GM13977 (cell line): ENCODE measurements at places on chromosomes 4 and X.

GRCh38 chrX:29090811-29091210, 503.6 kb downstream of the IL1RAPL1 start:
- DNase-seq: no peak

DNA sequence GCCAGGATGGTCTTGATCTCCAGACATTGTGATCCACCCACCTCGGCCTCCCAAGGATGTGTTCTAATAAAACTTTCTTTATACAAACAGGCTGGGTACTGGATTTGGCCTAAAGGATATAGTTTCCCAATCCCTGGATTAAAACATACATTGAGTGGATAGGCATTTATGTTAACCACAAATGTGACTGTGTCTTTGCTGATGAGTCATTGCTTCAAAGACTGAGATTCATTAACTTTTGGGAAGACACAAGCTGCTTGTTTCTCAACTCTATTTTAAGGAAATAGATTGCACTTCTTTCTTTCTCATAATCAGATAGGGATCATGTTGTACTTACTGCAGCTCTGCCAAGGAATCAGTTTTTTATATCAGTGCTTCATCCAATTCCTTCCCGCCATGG, 131.3 kb upstream of the AGA start:
- DNase-seq: no peak

GRCh38 chr4:169024762-169025161, 14.7 kb upstream of the CBR4 start:
- peak; percentile 66 for DNase-seq

GRCh38 chr4:153142700-153143438, 61.4 kb upstream of the TRIM2 start:
- DNase-seq: peak; percentile 60

DNA sequence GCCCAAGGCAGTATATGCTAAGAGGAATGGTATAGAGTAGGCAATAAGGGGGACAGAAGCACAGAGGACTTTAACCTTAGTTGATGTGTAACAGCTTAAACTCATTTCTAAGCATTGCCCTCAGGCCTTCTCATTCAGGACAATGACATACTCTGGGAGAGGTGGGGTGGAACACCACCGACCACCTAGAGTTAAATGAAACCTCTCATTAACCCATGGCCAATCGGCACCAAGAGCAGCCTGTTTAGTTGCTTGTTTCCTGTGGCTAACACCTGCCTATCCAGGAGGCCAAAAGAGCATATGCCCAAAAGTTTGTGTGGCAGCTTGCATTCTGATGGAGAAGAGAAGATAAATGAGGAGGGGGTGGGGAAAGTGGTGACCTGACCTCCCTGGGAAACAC, 88.7 kb upstream of the PLAC1 start:
- DNase-seq: no peak

DNA sequence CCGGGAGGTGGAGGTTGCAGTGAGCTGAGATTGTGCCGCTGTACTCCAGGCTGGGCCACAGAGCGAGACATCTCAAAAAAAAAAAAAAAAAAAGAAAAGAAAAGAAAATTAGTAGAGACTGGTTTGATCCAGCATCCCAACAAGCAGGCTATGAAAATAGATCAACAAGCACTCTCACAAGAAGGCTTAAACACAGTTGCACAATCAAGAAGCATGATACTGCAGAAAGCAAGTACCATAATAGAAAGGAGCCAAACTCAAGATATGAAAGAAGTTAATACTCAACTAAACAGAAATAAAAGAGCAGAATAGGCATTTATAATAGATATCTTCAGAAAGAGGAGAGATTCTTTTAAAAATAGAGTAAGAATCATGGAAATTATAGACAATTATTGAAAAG, 10.6 kb downstream of the TLR6 start:
- no peak for DNase-seq

GRCh38 chrX:21947671-21948070, 7.2 kb downstream of the SMS start:
- DNase-seq: no peak

- no peak for DNase-seq
Measured at GRCh38 chr4:56671860-56672259, 9.2 kb downstream of the HOPX start.

DNA sequence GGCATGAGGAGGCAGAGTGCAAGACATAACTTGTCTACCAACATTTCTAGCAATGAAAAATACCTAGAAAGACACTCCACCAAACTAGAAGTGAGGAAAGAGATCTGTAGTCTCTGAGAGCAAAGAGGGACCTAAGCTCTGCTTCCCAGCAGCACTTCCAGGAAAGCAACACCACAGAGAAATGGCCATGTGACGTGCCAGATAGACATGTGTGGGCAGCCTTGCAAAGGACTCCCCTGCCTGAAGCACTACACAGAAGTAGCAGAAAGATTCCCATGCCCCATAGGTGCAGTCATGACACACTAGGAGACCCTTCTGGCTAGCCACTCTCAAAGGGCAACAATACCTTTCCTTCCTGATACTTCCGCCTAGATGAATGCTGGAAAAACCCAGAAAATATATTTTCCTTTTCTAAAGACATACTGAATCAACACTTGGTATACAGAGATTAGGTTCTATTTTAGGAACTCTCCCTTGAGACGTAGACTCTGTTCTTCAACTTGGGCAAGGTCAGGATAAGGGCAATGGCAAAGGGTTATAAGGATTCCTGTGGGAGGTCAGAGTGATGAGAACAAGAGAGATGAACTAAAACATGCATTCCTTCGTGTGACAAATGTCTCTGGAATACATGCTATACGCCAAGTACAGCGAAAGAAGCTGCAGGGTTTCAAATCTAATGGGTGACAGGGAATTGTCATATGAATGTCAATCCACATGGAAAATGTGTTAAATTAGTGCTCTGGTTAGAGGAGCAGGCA, 187.5 kb upstream of the ETNPPL start:
- no peak for DNase-seq

- no peak for DNase-seq
Measured at GRCh38 chrX:39318506-39319343, 517.5 kb downstream of the MID1IP1 start.

- no peak for DNase-seq
Measured at GRCh38 chrX:22134681-22135080, 102.6 kb downstream of the PHEX start.

- no peak for DNase-seq
Measured at GRCh38 chr4:101230801-101231426, 116.4 kb downstream of the PPP3CA start.

GRCh38 chr4:3313139-3313538, 20.3 kb downstream of the RGS12 start:
- no peak for DNase-seq

DNA sequence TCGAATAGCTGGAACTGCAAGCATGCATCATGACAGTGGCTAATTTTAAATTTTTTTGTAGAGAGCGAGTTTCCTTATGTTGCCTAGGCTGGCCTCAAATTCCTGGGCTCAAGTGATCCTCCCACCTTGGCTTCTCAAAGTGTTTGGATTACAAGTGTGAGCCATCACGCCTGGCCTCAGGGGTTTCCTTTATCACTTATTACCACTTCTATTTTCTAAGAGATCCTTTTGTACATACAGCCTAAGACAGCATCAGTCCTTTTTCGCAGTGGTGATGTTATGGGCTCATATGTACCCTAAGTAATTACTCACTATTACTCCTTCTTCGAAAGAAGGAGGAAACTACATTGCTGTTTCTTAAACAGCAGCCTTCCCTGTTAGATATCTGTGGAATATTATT, 54.1 kb upstream of the CDKN2AIP start:
- DNase-seq: no peak

- no peak for DNase-seq
Measured at GRCh38 chr4:104938624-104939023, 208.1 kb upstream of the TET2 start.

GRCh38 chrX:136268051-136269048, 17.1 kb upstream of the MAP7D3 start:
- DNase-seq: peak; percentile 30

- DNase-seq: peak; percentile 18
Measured at GRCh38 chr4:103915224-103915869, 195.6 kb upstream of the TACR3 start.

DNA sequence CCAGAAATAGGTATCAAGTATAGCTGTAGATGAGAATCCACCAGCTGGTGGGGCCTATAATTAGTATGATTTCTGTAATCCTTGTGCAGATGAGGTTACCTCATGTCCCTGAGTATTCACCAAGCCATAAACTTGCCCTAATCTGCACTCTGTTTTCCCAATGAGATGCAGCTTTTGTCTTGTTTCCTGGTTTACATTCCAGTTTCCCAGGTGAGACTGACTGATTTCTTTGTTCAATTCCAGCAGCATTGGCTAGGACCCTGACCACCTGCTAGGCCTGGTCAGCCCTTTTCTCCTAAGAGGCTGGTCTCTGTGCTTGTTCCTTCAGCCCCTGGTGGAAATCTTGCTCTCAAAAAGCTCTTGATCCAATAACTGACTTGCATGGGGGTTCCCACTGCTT, 44.6 kb downstream of the GABRB1 start:
- no peak for DNase-seq

- DNase-seq: no peak
Measured at GRCh38 chr4:26346203-26346620, 25.4 kb downstream of the RBPJ start.

DNA sequence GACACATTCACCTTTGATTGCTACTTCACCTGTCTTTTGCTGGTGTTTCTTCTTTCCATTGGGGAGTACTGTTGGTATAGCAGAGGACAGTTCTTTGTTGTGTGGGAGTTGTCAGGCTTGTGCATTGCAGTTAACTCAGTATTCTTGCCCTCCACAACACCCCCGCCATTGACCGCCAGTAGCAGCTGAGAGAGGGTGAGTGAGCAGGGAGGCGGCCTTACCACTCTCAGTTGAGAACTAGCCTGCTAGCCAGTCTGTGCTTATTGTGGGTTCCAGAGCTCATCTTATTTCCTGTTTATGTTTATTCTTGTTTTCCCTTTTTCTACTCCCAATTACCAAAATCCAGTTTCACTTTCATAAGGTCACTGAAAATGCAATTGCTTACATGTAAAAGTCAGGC, 52.2 kb downstream of the STIM2 start:
- DNase-seq: no peak

GRCh38 chr4:40280586-40280985, 54.5 kb upstream of the CHRNA9 start:
- DNase-seq: no peak

DNA sequence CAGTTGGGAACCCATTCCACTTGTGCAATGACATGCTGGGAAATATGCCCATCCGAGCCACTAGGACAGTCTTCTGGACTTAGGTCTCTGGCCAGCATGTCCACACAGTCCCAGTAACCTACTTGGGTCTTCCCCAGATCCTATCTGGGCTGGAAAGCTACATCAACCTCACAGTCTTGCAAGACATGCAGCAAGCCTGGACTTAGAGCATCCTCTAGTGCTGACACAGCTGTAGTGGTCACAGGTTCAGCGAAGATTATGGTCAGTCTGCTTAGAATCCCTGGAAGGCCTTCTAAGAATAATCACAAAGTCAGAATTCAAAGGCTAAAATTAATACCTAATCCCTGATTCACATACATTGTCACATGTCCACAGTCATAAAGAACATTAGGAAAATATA, 842.7 kb downstream of the STPG2 start:
- DNase-seq: no peak

DNA sequence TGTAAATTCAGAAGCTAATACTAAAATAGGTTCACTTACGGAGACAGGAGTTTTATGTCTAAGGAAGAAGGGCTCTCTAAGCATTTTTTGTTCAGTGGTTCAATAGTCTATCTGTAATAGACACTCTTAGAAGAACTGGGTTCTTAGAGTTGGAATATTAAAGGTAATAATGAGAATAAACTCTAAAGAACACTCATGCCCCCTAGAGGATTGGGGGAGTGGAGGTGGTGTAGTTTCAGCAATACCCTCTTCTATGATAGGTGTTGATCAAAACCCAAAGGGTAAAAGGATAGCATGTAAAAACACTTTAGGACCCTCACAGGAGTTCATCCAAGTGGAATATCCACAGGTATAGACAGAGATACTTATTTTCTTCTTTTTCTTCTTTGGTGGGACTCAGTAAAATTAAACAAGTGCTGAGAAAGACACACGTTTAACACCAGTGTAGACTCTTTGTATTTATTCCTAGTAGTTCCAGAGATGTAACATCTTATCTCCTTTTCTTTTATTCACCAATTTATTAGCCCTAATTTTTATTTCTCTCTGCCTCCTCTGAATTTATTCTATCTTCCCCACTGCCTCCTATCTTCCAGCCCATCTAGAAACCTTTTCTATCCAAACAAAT, 25.7 kb upstream of the MND1 start:
- DNase-seq: peak; percentile 58

- no peak for DNase-seq
Measured at GRCh38 chrX:153416781-153417450, 5.6 kb downstream of the ZFP92 start.

- DNase-seq: no peak
Measured at GRCh38 chr4:40240040-40240653, 43.3 kb downstream of the RHOH start.

GRCh38 chrX:70664726-70665125, 220.1 kb downstream of the DLG3 start:
- DNase-seq: peak; percentile 25

- DNase-seq: no peak
Measured at GRCh38 chr4:24927049-24927448, 14.2 kb upstream of the CCDC149 start.

DNA sequence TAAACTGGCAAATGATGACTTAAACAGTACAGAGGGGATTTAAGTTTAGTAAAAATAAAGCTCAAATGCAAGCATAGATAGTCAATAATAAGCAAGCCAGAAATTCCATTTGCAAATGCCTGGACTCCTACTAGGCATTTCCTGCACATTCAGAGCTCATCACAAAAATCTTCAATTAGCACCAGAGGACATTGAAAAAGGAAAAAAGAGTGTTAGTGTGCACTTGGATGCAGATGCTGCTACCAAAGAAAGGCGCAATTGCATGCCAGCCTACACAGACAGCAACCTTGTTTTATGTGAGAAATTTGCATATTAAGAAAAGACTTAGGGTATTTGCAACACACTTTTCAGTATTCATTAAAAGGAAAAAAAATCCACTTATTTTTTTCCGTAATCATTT, 282.1 kb downstream of the GRIA2 start:
- DNase-seq: no peak

DNA sequence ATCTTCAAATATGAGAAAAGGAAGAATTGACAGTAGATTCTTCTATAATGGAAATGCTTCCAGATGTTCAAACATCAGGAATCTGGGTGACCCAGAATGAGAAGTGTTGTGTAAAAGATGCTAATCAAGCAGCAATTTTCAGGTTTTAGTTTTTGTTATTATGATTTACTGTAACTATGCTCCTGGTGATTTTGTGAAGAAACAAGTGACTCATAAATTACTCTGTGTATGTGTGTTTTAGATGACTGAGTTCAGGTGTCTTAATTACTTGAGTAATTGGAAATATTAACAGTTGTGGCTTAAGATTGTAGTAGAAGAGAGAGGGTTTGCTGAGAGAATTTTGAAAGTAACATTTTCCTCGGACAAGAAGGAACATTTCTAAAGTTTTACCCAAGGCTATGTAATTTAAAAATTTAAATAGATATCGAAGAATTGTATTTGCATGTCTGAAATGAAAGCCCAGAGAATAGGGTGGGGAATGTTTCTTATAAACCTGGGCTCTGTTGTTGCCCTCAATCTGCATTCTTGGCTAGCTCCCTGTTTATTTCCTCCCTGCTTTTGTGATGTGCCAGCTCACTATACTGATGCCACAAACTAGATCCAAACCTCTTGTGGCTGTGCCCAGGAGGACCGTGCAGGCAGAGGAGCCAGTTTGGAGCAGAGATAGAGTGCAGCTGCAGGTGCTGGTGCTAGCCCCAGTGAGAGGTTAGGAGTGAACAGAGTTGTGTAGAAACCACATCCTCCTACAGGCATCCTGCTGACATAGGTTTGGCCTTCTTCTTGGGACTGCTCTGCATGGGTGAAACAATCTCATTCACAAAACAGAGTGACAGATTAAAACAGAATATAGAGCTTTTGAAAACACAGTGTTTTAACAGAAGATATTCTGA, 25.4 kb upstream of the TNIP3 start:
- DNase-seq: no peak
